ENCODE measurements at places on chromosomes 4 and X.

- no peak for DNase-seq
These were observed 4.6 kb downstream of the NAT8L start for GRCh38 chr4:2063557-2064275.

DNA sequence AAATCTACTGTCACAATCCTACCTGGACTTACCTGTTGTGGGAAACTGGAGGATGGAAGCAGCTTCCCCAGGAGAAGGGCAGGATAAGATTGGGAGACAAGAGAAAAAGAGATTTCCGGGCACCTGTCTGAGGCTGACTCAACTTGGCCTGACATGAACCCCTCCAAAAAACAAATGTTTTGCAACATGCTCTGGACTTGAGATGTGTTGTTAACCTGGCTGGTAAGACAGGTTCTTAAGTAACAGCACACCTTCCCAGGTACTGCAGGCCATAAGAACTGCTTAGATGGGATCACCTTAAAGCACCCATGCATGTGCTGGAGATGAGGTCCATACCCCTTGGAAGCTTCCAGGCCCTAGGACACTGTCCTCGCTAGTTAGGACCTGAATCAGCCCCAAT lies 4.4 kb upstream of the SMIM43 start:
- DNase-seq = no peak

DNA sequence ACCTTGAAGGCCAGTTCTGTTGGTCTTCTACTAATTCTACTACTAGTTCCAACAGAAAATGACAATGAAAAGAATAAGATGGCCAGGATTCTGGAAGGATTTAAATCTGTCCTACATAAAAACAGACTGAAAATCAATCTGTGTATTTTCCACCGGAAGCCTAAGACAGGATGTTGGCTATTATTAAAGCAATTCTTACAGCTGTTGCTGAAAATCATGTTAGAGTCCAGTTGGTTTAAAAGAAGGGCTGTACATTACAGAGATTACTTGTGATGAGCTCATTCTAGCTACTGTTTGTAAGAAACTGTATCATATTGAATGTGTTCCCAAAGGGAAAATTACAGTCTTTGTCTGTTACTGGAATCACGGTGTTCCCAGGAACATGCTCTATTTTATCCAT lies 54.8 kb upstream of the MAGEB16 start:
- DNase-seq = no peak

DNA sequence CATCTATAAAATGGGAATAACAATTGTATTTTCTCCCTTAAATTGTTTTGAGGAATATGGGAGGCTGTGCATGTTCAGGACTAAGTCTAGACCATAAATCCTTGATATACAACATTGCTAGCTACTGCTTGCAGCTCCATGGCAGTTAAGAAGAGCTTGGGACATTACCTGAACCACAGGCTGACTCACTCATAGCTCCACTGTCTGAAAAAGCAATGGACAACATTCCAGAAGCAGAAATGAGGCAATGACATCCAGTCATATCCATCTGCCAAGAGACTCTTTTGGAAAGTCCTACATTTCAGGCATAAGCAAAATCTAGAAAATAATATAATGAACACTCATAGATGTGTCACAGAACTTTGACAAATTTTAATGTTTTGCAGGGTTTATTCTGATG lies 167.3 kb upstream of the LEF1 start:
- DNase-seq = no peak

GRCh38 chr4:80072744-80073472 lies at the start of gene ANTXR2:
Gene ANTXR2, minus strand, starts transcription at chr4:80073229. Its CDS starts 669 bp downstream, at chr4:80072560.
- DNase-seq = peak; percentile 89

DNA sequence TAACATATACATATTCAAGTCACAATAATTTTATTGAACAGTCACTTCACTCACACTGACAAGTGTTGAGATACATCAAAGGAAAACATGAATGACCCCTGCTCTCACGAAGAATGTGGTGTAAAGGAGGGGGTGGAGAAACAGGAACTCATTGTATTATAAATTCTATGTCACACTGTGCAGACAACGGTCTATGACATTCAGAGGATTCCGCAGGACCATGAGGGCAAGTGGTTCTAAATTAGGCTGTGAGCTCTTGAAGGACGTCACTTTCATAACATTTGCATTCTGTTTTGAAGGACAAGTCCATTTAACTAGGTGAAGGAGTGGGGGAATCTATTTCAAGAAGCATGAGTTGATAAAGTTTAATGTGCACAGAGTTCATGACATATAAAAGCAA lies 415.2 kb upstream of the HS3ST1 start:
- no peak for DNase-seq

GRCh38 chrX:129678614-129679195 lies 23.9 kb upstream of the APLN start:
- peak; percentile 7 for DNase-seq

DNA sequence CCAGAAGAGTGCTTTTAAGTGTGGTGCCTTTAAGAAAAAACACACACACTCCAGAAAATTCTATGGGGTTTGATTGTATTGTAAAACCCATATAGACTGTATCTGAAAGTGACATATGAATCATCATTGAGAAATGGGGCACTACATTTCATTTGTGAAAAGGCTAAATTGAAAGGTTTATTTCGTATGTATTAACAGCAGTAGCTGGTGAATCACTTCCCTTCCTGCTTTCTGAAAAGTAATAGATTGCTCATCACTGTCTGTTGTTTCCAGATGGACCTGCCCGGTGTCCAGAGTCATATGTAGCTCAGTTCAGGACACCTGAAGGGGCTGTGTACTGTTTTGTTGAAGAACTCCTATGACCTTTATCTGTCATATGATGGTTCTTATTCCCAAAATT lies 28.1 kb upstream of the HPRT1 start:
- DNase-seq = peak; percentile 84

DNA sequence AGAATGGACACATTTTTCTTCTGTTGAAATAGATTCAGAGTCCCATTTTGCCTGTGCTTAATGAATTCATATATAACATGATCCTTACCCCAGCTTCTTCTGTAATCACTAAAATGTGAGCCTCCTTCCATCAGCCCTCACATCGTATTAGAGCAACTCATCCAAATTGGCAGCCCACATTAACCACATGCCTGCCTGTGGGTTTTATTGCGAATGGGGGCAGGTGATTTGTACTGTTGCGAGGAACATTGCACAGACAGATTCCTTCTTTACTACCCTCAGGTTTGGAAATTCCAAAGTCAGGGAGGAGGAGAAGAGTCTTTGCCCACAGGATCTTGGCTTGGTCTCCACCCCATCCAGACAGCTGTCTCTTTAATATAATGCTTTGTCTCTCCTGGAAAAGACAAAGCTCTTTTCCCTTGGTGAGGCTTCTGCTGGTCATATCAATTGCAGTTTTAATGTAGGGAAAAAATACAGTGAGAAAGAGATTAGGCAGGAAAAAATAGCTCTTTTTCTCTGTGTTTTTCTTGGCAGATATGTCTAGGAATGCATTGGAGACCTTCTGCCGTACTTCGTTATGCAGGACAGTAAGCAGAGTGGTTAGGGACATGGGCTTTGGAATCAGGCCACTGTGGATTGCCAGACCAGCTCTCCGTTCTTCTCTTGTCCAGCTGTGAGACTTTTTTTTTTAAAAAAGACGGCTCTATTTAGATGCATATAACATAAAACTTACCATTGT lies 371.2 kb downstream of the AFF2 start:
- no peak for DNase-seq

DNA sequence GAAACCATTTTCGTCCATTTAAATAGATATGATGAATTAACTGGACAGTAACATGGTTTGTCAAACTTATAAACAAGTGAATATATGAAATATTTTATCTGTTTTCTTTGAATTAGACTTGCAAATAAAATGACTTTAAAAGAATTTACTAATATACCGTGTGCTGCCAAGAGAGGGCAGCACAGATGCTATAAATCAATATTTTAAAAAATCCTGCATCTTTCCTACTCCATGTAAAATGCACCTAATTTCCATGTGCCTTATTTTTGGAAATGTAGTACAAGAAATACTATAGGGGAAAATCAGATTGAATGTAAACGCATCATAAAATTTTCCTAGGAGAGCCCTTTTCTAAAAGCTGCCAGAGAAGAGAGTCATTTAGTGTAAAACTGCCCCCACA lies 62.2 kb downstream of the PRKX start:
- DNase-seq = peak; percentile 40

- no peak for DNase-seq
These were observed 2045.7 kb upstream of the TENM3 start for GRCh38 chr4:180197471-180197870.

- DNase-seq = no peak
These were observed 41.7 kb downstream of the FAM193A start for GRCh38 chr4:2578106-2578505.

GRCh38 chr4:76532805-76533204 lies 97.8 kb downstream of the SHROOM3 start:
- no peak for DNase-seq

DNA sequence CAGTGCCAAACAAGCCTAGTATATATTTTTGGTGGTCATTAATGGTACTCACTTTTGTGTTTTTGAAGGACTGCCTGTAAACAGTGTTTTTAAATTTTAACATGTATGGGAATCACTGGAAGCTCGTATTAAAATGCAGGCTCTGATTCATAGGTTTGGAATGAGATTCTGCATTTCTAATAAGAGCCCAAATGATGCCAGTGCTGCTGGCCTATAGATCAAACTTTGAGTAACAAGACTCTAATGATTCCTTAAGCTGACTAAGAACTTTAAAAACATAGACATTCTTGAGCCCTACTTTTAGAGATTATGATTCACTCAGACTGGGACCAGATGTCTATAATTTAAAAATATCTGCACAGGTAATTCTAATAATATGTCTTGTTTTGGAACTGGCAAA lies 823.2 kb upstream of the LCORL start:
- DNase-seq = peak; percentile 39

DNA sequence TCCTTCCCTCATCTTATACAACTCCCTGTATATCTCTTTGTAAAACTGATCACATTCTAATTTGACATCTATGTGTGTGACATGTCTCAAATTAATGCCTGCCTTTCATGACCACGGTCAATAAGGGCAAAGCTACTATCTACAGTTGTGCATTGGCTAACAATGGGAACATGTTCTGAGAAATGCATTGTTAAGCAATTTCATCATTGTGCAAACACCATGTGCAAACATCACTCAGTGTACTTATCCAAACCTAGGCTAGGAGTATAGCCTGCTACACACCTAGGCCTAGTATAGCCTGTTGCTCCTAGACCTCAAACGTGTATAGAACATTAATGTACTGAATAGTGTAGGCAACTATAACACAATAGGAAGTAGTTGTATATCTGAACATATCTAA lies 95.0 kb downstream of the BANK1 start:
- DNase-seq = peak; percentile 81

DNA sequence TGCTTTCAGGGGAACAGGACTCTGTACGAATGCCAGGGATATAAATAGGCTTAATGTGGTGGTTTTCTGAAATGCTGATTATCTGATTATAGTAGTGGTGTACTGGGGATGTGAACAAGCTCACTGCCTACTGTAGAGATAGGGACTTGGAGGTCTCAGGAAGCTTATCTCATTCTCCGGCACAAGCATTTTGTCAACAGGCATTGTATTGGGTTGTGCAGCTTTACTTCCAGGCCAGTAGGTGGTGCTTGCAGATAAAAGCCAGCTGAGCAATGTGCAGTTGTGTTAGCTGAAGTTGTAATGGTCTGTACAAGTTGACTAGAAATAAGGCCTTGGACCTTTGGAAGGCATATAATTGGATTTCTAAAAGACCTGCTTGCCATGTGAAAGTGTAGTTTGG lies 49.5 kb upstream of the TMLHE start:
- peak; percentile 1 for DNase-seq

- DNase-seq = peak; percentile 88
These were observed 5.3 kb upstream of the STBD1 start for GRCh38 chr4:76301068-76301774.

DNA sequence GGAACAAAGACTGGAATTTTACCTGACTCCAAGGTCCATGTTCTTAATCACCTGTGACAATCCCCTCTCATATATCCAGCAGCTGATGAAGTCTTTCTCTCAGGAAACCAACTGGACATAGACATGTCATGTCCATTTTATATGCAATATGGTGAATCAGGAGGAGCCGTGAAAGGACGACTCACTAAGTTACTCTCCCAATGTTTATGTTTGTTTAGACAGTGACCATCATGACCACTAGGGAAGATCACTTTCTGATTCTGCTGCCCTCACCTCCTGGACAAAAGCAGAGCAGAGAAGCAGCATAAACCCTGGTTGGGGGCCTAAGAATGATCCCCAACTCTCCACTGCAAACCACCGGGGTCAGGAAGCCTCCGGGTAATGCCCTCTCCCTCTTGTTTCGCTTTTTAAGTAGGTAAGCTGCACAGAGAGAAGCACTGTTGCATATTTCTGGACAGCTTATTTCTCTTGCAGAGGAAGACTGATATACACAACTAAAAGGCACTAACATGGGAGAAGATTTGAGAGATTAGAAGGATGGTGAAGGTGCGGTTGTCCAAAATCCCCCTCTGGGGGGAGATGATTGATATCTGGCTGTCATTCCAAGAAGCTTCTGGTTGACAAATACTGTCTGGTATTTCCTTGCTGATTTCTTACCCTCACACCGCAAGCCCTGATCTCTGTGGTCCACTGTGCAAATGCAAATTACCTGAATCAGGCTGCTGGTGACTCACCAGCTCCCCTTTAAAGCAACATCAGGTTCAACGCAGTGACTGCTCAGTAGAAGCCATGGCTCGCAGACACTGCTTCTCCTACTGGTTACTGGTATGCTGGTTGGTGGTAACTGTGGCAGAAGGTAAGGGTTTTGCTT lies at the start of gene ODAPH:
ODAPH (plus strand) TSS at position 773 of the 871 bp plus-strand sequence; CDS start at position 790, 17 bp downstream.
- peak; percentile 76 for DNase-seq

DNA sequence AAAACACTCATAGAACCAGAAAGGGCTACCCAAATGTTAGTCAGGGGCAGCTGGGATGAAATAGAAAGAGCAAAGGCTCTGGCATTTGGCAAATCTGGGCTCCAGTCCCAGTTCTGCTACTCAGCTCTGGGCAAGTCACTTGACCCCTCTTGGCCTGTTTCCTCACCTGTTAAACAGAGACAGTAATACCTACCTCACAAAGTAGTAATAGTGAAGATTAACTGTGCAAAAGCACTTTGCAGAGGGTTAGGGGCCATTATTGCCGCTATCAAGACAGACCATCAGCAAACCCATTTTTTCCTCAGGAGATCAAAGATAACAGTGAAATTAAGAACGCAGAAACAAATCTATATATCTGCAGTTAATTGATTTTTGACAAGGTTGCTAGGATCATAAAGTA lies 20.6 kb downstream of the ZBTB33 start:
- peak; percentile 29 for DNase-seq
